ENCODE measurements at places on chromosomes 7 and 10.

GRCh38 chr7:12695965-12696364 is 8.5 kb downstream of the ARL4A start:
- no peak overlapping the region for H3K27ac ChIP-seq
- no peak overlapping the region for H3K4me3 ChIP-seq
- H3K4me1 ChIP-seq: peaks cover 6% of the 10 kb centered on the region
- no peak for DNase-seq
- H3K27me3 ChIP-seq: no peaks in the 10 kb centered on the region

DNA sequence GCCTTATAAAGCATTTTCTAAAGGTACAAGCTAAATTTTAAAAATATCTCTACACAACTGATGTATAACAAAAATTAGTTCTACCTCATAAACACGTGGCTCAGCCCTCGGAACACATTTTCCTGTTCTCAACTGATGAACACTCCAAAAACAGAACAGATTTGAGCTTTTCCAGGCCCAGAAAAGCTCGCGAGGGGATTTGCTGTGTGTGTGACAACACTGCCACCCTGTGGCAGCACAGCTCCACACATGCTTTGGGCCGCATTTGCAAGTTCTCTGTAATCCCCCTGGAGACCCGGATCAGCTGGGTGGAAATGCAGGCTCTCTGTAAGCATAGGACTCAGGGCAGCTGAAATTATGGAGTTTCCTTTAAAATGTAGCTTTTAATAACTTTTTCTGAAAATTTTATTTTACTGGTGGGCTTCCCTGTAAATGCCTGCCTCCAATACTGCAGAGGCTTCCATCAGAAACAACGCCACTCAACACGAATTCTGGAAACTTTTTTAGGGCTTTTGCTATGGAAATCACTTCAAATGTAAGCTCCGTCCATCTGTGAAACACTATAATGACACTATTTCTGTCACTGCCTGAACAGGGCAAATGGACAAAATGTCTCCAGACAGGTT is 155.5 kb downstream of the COBL start:
- H3K27me3 ChIP-seq: peaks cover 49% of the 10 kb centered on the region
- DNase-seq: peak; percentile 27
- H3K4me1 ChIP-seq: peaks cover 4% of the 10 kb centered on the region
- no peak overlapping the region for H3K27ac ChIP-seq
- H3K36me3 ChIP-seq: peaks cover 3% of the 10 kb centered on the region

- no peak for DNase-seq
- no peak overlapping the region for H3K4me3 ChIP-seq
- H3K36me3 ChIP-seq: no peaks in the 10 kb centered on the region
- no peaks in the 10 kb centered on the region for H3K27me3 ChIP-seq
- no peak overlapping the region for H3K27ac ChIP-seq
Measured at GRCh38 chr10:25914776-25915175, 19.3 kb upstream of the MYO3A start.

DNA sequence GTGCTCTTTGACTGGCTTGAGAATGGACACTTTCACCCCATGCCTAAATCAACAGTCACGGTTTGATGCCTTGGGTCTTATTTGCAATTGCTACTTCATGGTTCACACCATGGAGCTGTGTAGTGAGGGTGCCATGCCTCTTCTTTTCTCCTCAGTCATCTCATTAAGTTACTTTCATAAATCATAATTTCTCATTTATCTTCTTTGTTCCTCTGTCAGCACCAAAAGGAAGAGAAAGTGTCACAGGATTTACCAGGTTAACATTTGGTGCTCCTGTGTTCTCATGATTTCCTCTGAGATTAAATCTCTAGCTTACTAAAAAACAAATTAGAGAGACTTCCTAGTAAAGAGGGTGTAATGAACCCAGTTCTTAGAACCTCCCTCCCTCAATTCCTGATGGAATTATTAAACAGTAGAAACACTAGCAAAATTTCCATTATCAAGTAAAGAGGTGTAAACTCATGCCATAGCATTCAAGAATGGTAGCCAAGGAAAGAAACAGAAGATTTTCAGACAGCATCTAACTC is 75.7 kb downstream of the RAMP3 start:
- H3K36me3 ChIP-seq: no peaks in the 10 kb centered on the region
- no peak for DNase-seq
- H3K27ac ChIP-seq: no peak overlapping the region
- no peak overlapping the region for H3K4me3 ChIP-seq
- no peaks in the 10 kb centered on the region for H3K4me1 ChIP-seq

DNA sequence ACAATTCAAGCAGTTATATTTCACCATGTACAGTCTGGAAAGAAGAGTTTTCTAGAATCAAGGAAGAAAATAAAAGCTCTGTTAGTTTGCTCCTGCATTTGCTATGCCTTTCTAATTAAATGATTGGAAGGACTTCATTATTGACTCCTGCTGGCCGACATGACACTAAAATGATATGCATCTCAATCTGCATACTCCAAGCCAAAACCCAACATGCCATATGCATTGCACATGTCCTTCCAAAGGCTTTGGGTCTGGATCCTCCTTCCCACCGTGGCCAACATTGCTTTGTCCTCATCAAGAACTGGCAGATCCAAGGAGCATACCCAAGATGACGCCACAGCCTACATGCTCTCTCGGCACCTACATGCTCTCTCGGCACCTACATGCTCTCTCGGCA is 46.5 kb downstream of the PAXIP1 start:
- no peaks in the 10 kb centered on the region for H3K27me3 ChIP-seq
- no peak overlapping the region for H3K27ac ChIP-seq
- H3K36me3 ChIP-seq: peaks cover 27% of the 10 kb centered on the region
- H3K4me3 ChIP-seq: no peak overlapping the region
- H3K4me1 ChIP-seq: no peaks in the 10 kb centered on the region

DNA sequence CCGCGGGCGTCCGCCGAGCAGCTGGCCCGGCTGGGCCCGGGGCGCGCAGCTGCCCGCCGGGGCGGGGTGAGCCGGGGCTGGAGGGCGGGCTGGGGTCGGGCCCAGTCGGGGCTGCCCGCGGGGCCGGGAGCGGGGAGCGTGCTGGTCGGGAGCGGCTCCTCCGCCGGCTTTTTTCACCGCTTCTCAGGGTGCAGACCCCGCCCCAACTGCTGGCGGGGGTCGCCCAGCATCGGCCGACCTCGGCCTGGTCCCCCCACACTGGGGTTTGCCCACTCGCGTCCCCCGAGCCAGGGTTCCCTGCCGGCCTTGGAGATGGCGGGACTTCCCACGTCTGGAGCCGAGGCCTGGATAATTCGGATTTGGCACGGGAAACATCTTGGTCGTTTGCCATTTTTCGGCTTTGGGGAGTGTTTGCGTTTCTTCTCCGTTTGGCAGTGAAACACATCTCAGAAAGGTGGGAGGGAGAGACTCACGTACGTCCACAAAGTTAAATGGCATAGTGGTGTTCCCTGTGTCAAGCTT is 432 bp downstream of the TMEM248 start:
- no peaks in the 10 kb centered on the region for H3K27me3 ChIP-seq
- H3K4me1 ChIP-seq: peaks cover 30% of the 10 kb centered on the region
- peak; percentile 6 for DNase-seq
- H3K27ac ChIP-seq: peak overlapping the region; percentile 91
- H3K4me3 ChIP-seq: peak overlapping the region; percentile 91
- H3K36me3 ChIP-seq: peaks cover 44% of the 10 kb centered on the region

Data from effector memory CD8-positive, alpha-beta T cell (primary cell).